ENCODE measurements at places on chromosomes 3 and 15.

GRCh38 chr3:50205413-50206276 lies 574 bp downstream of the SLC38A3 start:
- DNase-seq, result no peak

- no peak for DNase-seq
These were observed 3.6 kb downstream of the SLC51A start for GRCh38 chr3:196219970-196220311.

DNA sequence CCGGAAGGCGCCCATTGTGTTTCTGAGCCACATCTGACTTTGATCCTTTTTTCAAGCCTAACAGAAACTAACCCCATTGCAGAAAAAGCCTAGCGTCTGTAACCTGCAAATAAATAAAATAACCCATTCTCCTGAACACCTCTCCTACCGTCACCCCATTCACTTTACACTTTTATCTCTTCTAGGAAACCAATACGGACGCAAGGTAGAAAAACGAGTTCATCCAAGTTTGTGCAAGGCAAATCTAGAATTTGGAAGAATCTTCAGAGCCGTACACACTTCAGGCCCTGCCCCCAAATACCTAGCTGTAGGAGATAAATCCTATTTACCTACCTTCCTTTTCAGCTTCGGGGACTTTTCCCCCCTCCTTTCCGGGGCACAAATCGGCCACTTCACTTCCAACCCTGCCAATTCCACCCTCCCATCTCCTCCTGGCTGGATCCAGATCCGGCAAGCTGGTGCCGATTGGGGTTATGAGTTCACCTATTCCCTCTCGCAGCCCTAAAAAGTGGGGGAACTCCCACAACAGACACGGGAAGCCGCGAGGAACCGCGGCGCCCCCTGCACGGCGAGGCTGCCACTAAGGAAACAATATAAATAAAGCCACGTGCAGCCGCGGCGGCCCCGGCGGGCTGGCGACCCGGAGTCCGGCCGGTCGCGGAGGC lies 987 bp downstream of the PRTG start:
- DNase-seq, result no peak

DNA sequence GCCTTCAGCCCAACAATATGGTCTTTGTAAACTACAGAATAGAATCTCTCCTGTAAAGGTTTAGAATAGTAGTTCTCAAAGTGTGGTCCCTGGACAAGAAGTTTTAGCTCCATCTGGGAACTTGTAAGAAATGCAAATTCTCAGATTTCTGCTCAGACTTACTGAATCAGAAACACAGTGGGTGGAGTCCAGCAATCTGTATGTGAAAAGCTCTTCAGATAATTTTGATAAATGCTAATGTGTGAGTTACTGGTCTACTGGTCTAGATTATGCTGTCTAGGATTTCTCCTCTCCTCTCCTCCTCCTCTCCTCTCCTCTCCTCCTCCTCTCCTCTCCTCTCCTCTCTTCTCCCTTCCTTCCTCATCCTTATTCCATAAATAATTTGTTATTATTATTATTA lies 57.5 kb downstream of the RBMS3 start:
- DNase-seq, result no peak

- no peak for DNase-seq
These were observed 128.7 kb downstream of the DMXL2 start for GRCh38 chr15:51493892-51494291.

GRCh38 chr3:43468133-43468532 lies 153.7 kb downstream of the ANO10 start:
- no peak for DNase-seq

DNA sequence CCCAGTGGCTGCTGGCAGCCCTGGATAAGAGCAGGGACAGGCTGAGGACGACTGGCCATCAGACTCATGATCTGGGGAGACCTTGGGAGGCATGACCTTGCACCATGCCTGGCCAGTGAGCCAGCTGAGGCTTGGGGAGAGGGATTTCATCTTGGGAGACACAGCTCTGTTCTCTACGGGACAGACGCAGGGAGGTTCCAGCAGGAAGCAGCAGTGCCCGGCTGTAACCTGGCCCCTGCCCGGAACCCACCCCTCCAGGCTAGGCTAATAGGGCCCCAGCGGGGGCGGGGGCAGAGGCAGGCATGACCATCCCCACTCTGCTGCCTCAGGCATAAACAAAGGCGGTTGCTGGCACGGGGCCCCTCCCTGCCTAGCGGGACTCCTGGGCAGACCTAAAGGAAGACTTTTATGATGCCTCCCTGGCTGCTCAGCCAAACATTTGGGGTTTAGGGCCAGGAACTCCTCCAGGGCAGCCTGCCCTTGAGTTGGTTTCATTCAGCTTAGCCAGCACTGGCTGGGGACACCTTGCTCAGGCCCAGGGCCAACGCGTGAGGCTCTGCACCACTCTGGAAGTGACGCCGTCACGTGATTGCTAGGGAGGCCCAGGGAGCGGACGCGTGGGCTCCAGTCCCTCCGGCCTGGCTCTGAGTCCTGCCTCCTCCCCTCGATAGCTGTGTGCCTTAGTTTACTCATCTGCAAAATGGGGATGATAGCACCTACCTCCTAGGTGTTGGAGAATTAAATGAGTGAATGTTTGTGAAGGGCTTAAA lies 27.6 kb downstream of the HDAC11 start:
- DNase-seq, result no peak

DNA sequence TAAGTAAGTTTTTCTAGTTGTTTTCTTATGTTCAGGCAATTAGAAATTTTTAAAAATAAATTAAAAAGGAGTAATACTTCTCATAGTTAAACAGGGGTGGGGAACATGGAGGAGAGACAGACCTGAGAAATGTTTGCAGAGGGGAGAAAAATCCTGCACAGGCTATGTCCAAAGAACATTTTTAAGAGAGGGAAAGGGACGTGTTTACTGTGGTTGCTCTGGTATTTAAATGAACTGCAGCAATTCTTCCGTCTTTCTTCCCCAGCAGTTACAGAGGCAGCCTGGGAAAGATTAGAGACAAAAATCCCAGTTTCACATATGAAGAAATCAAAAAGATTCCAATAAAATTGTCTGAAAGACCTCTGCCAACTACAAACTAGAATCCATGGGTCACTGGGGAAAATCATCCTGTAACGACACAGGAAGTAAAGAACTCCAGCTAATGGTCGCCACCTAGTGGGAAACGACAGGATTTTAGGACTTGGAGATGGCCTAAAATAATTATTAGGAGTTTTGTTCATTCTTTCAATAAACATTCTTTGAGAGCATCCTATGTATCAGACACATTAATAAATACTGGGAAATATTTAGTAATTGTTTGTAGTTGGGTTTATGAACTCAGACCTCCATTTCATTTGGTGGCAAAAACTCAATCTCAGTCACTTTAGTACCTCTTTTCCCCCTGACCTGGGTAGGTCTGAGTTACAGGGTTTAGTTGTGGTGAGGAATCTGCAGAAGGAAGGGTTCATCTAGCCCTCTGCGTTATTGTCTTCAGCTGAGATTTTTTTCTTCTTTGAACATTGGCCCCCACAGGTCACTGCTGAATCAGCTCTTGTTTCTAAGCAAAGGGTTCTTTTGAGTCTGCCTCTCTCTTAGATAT lies 69.9 kb upstream of the GOLIM4 start:
- DNase-seq, result peak; percentile 65

DNA sequence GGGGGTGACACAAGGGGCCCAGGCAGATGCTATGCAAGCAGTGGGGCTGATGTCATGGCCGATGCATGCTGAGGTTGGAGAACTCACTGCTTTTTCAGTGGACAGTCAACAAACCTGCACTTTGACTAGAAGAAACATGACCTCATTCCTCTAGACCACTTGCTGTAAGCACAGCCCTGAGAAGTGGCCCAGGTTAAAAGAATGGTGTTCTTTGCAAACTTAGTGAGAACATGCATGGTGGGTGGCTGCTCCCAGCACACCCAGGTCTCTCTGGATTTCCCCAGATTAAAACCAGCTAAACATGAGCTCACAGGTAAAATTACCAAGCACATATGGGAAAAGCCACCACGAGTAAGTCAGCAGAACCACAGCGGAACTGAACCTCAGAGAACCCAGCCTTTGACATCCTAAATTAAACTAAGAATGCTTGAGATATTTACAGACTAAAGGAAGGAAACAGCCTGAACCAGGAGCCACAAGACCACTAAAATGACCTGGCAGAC lies 15.5 kb downstream of the DLEC1 start:
- DNase-seq, result no peak

- DNase-seq, result no peak
These were observed 29.4 kb upstream of the LDHAL6B start for GRCh38 chr15:59177317-59177660.

GRCh38 chr3:58665405-58665804 lies 1.2 kb downstream of the FAM3D start:
- no peak for DNase-seq

- no peak for DNase-seq
These were observed 383.7 kb downstream of the MFSD1 start for GRCh38 chr3:159185443-159186050.

- DNase-seq, result no peak
These were observed 25.4 kb upstream of the SRP14 start for GRCh38 chr15:40064231-40064894.

DNA sequence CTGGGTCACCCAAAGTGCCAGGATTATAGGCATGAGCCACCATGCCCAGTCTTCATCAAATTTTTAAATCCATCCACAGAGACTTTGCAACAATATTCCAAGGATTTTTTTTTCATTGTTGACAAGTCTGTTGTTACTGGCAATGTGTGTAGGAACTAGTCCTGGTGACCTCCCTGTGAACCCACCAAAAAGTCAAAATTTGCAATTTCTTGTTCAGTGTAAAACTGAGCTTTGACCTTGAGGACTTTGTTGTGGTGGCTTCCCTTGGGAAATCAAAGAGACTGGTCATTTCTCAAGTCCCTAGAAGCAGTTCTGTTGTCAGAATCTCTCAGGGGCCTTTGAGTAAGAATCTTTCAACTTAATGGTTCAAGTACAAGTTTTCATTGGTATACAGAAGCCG lies 36.9 kb upstream of the COL8A1 start:
- no peak for DNase-seq

DNA sequence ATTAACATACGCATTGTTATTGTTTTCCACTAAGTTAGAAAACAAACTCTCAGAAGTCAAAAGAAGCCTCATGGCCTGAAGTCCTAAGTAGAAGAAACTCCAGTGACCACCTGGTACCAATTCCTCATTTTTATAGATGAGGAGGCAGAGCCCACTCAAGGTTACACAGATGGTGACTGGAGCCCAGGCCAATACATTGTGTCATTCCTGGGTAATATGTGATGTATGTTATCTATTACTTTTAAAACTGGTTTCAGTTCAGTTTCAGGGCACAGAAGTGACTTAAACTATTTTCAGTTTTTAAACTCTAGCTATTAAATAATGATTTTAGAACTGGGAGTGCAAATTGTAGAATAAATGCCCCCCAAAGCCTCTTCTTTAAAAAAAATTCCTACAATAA lies 66.7 kb upstream of the STXBP5L start:
- no peak for DNase-seq

GRCh38 chr3:51669241-51670052 lies 1.6 kb upstream of the TEX264 start:
- DNase-seq, result peak; percentile 80

GRCh38 chr3:32098528-32098927 lies 7.9 kb upstream of the GPD1L start:
- DNase-seq, result no peak

GRCh38 chr3:171132873-171133272 lies 106.4 kb upstream of the SLC2A2 start:
- DNase-seq, result no peak

- no peak for DNase-seq
These were observed 55.2 kb downstream of the COL8A1 start for GRCh38 chr3:99693636-99694035.

GRCh38 chr3:42780892-42781700 lies 8.0 kb upstream of the CCDC13 start:
- DNase-seq, result peak; percentile 56

DNA sequence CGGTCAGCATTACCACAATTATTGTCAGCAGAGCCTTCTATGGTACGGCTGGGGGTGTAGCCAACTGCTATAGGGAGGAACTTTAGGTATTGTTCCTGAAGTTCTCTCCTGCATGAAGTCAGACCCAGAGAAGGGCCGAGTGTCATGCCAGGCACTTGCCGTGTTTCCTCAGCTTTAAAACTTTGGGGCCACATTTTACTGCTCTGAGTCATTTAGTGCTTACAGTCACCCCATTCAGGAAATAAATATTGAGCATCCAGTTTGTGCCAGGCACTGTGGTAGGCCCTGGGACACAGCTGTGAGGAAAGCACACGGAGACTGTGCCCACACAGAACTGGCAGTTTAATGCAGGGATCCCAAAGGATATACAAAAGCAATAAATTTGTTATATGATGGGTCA lies 54.5 kb upstream of the APEH start:
- DNase-seq, result no peak

DNA sequence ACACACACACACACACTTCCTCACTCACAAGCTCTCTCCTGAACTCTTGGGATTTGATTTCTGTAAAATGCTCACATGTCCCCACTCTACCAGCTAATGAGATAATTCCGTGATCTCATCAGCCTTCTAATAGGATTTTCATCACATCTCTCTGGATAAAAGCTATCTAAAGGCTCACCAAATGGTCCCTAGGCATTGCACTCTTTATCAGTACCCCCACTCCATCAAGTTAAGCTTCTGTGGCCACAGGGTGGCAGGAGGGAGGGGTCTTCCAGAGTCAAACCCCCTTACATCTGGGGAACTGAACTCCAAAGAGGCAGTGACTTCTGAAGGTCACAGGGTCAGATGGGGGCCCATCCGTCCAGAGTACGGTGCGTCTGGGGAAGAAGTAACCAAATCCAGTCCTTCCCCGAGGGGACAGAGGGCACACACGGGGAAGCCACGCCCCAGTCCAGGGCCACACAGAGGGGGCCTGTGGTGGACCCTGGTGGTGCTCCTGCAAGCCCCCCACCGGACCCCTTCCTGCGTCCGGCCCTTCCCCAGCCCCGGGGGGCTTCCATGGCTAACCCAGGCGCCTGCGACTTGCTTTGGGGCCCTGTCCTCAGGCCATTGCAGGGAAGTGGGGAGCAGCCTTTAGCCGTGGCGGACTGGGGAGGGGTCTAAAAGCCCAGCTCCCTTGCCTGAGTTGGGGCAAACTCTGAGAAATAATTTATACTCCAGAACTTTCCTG lies 25.5 kb downstream of the CPN2 start:
- no peak for DNase-seq

All from SHP77 (cell line).